ENCODE measurements at places on chromosomes 6 and 20.

- DNase-seq: no peak
These were observed 3.8 kb downstream of the SOX12 start for GRCh38 chr20:328975-329695.

- DNase-seq: no peak
These were observed 42.8 kb downstream of the CDH22 start for GRCh38 chr20:46265539-46265938.

DNA sequence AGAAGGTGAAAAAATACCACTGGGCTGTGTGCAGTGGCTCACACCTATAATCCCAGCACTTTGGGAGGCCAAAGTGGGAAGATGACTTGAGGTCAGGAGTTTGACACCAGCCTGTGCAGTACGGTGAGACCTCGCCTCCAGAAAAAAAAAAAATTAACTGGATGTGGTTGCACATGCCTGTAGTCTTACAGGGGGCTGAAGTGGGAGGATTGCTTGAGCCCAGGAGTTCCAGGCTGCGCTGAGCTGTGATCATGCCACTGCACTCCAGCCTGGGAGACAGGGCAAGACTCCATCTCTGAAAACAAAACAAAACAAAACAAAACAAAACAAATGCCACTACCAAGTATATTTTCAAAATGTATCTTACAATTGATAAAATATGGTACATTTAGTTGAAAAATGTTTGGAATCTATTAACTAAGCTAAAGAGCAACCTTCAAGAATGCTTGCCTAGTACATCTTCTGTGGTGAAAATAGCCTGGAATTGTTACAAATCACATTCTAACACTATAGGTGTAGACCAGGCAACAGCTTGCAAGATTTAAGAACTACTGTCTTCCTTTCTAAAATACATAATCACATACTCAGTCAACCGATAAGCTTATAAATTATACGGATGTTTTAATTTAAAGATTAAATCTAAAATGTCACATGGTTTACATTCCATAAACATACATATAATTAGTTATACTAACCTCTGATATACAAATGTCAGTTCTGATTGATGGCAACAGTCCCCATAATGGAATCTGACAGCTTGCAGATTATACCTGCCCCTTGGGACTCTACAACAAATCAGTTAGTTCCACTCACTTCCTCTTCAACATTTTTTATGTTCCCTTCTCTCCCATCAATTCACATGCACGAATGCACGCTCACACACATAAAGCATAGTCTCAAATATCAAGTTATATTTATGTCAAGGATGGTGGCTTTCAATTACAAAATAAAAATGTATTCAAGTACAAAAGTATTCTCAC is 150.8 kb downstream of the ASCC3 start:
- DNase-seq: peak; percentile 22

DNA sequence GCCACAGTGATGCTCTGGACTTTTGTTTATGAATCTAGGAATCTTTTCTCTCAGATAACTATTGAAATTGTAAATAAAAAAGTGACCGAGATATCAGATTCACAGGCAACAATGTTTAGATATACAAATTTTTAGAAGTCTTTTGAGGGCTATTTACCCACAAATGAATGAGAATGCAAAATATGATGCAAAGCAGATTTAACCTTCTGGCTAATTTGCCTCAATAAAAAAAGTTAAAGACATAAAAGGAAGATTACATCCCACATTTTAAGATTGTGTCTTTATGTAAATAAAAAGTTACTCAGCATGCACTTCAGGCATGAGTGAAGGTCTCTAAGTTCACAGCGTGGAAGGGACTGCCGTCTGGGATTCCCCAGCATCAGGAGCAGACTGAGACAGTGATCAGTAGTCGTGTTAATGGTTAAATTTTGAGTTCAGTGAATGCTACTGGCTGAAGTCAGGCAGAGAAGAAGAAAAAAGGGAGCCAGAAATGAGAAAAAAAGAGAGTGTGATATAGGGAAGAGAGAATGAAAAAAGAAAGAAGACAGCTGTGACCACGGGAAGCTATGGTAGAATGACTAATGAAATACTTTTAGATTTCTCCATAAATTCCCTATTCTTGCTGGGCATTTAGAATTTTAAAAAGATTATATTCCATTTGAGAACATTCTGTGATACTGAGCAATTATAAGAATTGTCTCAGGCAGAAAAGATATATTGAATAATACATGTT is 93.6 kb downstream of the MYB start:
- no peak for DNase-seq

- DNase-seq: no peak
These were observed 49.3 kb downstream of the ELOVL4 start for GRCh38 chr6:79898076-79898475.

GRCh38 chr6:27770724-27771123 is 141.5 kb downstream of the OR2B2 start:
- DNase-seq: no peak

Data from AG10803 (cell line).